Activated naive CD4-positive, alpha-beta T cell treated with anti-CD3 and anti-CD28 coated beads, Interleukin-2, amount 10 ng/mL, durations not matched to agents 7 days and 5 days (primary cell): ENCODE measurements at places on chromosomes 12 and 14.

- no peak for DNase-seq
These were observed 696 bp downstream of the RPL36AL start for GRCh38 chr14:49619730-49620129.

DNA sequence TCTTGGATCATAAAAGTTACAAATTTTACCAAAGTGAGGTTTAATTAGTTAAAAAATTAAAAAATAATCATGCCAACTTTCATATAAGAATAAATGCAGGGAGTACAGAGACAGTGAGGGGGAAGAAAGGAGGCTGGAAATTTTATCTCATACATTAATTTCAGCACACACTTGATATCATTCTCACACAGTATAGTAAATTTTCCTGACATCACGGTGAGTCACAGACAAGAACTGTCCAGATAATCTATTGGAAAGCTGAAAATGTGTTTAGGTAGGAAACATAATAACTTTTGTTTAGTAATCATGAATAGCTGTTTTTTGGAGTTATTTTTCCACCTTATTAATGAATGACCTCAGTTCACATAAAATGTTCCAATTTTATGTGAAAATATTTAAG, 1204.8 kb downstream of the GALC start:
- no peak for DNase-seq

DNA sequence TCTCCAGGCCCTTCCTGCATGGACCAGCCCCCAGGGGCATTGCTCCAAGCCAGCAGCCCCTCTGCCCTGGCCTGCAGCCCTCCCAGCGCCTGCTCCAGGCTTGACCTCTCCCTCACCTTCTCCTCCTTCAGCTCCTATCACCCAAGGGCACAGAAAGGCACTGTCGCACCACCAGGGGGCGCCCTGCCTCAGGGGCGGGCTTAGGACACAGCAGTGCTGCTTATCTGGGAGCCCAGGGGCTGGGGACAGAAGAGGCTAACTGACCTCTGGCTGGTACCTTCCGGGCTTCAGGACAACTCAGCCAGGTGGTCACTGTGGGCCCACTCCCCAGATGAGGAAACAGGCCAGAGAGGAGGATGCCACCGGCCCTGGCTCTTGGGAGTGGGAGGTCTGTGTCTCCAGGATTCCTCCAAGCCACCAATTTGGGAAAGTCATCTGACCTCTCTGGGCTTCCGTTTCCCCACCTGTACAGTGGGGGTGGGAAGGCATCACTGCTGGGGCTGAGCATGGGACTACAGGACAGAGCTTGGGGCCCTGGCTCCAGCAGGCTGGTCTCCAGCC, 25.3 kb upstream of the GPR132 start:
- peak; percentile 91 for DNase-seq

DNA sequence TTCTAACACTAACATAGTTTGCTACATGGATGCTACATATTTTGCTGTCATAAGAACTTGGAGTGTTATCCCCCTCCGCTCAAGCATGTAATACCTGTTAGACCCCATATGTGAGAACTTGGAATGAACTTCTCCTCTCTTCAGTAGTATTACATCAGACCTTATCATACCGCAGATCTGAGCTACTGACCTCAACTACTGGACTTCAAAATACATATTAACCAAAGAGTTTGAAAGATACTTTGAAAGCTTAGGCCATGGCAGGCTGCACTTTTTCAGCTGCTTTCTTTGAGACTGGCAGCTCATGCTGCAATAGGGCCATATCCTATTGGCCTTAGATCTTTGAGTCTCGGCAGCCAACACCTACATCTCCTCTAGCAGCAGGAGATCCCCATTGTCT, 74.8 kb downstream of the EEA1 start:
- DNase-seq = no peak

DNA sequence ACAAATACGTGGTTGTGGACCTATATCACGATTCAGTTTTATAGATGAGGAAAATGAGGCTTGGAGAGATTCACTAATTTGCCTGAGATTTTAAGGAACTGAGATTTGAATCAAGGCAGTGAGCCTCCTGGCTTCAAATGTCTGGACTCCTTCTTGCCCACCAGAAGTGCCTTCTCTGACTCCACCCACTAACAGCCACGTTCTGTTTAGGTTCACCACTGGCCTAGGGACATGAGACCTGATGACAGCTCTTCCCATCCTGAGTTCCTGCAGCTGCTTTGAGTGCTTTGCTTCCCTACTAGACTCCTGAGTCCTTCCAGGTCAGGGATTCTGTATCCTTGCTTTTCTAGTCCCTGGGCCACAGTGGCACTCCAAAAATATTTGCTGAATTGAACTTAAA, 57.1 kb downstream of the PLBD1 start:
- no peak for DNase-seq

GRCh38 chr14:33938131-33938949, 12.5 kb downstream of the EGLN3 start:
- no peak for DNase-seq

GRCh38 chr12:67534046-67534445, 114.5 kb upstream of the DYRK2 start:
- no peak for DNase-seq

DNA sequence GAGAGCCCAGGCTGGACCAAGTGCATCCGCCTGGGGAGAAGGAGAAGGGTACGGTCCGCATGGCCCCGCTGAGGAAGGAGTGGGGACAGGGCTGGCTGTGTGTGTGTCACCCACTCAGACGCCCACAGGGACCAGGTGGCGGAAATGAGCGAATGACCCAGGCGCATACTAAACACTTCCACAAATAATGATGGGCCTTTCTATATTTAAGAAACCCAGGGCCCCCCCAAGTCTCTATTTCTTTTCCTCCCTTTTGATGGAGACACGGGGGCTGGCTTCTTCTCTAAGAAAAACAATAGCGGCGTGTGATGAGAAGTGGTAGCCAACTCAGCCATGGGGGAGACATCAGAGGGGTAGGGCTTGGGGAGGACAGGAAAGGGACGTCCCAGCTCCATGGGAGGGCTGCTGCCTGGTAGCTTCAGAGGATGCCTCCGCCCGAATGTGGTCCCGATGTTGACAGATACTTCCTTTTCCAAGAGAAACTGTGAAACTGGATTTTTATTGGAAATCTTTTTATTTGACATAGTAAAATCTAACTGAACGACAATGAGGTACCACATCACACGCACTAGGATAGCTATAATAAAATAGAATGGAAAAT, 6.3 kb upstream of the MAP1LC3B2 start:
- DNase-seq = no peak

GRCh38 chr14:54718046-54718445, 151.1 kb downstream of the SAMD4A start:
- no peak for DNase-seq

GRCh38 chr12:107759410-107759809, 1.5 kb downstream of the PRDM4 start:
- no peak for DNase-seq

DNA sequence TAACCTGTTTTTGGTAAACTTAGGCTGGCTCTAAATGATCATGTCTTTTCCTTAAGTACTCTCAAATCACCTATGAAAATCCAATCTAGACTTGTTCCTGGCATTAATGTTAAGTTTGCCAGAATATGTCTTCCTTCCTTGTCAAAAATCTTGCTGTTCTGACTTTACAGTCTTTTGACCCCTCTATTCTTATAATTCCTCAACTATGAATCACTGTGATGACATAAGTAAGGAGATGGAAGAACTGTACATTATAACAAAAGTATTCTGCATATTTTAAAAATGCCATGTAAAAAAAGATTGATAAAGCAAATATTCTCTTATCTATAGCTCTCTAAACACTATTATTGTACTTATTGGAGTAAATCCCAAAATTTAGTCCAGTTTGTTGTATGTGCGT, 51.4 kb upstream of the BAZ1A start:
- DNase-seq = no peak

DNA sequence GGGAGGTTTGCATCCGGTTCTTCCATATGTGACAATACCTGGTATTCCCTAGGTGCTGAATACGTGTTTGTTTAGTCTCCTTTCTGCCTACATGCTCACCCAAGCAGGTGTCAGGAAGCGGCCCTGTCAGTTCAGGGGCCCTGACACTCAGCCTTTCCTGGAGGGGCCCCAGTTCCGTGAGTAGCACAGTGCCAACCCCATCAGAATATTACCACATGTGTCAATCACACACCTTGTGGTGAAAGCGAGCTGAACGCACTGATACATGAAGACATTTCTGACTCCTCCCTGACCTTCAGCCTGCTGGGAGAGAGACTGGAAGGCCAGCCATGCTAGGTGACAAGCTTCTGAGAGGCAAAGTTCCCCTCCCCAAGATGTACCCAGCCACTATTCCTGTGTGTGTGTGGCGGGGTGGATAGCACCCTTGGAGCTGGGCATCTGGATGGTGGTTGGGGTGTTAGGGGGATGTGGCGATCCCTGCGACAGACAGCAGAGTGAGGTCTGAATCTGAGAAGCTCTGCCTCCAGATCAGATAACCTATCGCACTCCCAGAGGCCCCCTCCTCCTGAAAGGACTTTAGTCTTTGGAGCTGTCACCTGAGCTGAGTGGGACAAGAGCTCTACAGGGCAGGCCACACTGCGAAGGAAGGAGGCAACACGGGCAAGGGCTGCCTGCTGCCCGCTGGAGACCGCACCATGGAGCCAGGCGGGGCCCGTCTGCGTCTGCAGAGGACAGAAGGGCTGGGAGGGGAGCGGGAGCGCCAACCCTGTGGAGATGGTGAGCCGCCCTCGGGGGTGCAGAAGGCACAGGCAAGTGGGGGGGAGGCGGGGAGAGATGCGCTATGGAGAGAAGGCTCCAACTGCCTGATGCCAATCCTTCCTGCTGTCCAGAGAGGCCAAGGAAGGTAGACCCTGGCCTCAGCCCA, at the start of gene SOAT2:
SOAT2 (plus strand) TSS at position 604 of the 925 bp plus-strand sequence; CDS start at position 696, 92 bp downstream.
- peak; percentile 66 for DNase-seq

DNA sequence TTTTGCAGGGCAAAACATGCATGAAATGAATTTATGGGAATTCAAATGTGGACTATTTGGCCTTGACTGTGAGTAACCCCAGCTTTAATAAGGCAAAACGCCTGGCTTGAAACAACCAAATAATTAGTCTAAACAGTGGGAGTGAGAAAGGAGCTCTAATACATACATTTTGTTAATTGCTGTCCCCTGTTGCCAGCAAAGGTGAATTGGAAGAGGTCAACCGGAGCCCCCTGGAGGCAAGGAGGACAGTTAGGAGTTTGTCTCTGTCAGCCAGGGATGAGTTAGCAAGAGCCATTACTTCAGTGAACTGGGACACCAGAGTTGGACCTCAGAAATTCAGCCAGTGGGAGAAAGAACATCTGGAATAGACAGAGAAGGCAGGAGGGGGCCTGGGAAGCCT, 17.4 kb downstream of the KRT76 start:
- DNase-seq = no peak

GRCh38 chr14:77549451-77549850, 50.8 kb upstream of the ISM2 start:
- no peak for DNase-seq

DNA sequence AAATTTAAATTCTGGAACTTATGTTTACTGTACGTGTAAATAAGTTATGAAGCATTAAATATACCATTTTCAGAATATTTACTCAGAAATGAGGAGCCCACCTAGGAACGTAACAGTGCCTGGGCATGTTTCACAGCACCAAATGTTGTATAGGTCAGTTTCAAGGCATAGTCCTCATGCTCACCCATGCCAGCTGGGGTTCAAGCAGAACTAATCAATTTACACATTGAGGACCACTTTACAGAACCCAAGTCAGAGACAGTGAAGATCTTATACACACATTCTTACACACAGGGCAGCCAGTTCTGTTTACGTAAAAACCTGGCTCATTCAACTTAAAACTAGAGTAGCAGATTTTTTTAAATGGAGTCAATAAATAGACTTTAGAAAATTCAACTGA, 2.0 kb downstream of the KICS2 start:
- DNase-seq = no peak

- no peak for DNase-seq
These were observed 40.6 kb downstream of the ATF7 start for GRCh38 chr12:53585448-53586125.

- no peak for DNase-seq
These were observed 339.7 kb downstream of the NUAK1 start for GRCh38 chr12:105799103-105799502.

GRCh38 chr12:71134405-71134804, 23.4 kb downstream of the TSPAN8 start:
- no peak for DNase-seq

DNA sequence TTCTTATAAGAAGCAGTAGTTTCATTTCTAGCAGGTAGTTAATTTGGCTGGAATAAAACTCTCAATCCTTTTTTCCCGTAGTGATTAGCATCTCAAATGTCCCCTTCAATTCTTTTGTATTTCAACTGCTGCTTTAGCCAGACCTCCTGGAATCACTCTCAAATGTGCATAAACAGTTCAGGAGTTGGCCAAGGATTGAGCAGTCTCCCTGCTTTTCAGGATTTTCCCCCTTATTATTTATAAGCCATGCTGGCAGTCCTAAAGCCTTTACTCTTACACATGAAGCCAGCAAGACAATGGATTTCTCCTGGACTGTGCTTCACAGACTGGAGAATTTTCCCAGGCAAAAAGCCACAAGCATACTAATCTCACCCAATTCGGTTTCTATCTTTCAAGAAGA, 950.1 kb downstream of the VRK1 start:
- DNase-seq = no peak
